Activated naive CD4-positive, alpha-beta T cell treated with Interleukin-2 at 50 U/mL for 16 hours (primary cell): ENCODE measurements at places on chromosomes 7 and 10.

GRCh38 chr7:734214-734613, 7.1 kb upstream of the PRKAR1B start:
- DNase-seq = no peak

DNA sequence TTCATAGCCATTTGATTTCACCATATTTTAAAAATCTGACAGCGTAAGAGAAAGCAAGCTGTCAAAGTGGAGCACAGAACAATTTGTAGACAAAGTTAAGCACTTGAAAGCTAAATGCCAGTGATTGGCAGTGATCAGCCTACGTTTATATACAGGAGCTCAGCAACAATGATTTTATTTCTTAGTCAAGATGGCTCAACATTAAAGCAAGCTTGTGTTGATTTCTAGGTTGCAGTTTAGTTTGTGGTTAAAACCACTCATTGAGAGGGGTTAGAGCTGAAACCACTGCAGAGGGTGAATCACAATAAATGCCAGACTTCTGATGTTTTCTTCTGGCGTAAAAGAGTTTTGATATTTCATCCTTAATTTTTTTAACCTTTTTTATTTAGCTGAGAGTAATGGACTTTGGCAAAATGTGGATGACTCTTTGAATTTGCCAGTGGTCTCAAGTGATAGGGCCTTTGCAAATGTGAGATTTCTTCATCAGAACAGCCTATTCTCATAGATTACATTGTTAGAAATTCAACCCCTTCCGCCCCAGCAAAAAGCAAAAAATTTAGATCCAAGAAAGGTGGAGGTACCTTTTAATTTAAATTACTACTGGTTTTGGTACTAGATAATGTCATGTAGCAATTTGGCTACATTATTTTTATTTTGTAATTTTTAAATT, 73.8 kb downstream of the SHOC2 start:
- DNase-seq = no peak

DNA sequence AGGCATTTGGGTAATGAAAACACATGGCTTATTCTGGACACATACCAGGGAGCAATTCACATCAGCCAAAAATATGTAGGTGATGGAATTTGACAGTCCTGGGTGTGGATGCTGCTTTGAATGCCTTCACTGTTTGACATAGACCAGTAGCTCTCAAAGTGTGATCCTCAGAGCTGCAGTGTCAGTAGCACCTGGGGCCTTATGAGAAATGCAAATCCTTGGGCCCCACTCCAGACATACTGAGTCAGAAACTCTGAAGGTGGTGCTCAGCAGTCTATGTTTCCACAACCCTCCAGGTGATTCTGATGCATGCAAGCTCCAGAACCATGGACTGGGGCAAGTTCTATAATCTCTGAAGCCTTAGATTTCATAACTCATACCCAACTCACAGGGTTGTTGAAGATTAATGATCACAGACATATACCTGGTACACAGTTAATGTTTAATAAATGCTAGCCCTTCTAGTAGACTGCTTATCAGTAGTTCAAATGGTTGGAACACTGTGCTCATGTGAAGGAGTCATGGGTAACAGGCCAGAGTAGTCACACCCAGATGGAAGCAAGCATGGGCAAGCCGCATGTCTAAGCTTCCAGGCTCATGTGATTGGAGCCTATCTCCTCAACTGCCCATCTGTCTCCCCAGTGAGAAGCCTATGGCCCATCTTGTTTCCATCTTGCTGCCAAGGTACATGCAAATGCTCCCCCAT, 715.7 kb downstream of the GRID1 start:
- DNase-seq = no peak

GRCh38 chr7:7090460-7090859, 91.9 kb upstream of the C1GALT1 start:
- DNase-seq = no peak

DNA sequence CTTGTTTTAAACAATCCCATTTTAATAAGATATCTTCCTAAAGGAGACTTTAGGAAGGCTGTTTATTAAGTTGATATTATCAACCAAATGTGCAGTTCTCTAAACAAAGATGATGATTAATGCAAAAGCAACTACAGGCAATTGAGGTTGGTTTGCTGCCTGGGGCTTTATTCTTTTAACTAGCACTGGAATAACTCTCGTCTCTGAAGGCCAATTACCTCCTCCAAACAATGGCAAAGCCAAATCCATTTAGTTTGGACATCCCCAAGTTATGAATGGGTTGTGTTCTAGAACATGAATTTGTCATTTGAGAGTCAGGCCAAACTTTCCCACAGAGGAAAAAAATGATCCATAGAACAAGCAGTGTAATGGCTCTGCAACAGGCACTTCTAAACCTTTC, 114.1 kb downstream of the SLC16A9 start:
- no peak for DNase-seq

DNA sequence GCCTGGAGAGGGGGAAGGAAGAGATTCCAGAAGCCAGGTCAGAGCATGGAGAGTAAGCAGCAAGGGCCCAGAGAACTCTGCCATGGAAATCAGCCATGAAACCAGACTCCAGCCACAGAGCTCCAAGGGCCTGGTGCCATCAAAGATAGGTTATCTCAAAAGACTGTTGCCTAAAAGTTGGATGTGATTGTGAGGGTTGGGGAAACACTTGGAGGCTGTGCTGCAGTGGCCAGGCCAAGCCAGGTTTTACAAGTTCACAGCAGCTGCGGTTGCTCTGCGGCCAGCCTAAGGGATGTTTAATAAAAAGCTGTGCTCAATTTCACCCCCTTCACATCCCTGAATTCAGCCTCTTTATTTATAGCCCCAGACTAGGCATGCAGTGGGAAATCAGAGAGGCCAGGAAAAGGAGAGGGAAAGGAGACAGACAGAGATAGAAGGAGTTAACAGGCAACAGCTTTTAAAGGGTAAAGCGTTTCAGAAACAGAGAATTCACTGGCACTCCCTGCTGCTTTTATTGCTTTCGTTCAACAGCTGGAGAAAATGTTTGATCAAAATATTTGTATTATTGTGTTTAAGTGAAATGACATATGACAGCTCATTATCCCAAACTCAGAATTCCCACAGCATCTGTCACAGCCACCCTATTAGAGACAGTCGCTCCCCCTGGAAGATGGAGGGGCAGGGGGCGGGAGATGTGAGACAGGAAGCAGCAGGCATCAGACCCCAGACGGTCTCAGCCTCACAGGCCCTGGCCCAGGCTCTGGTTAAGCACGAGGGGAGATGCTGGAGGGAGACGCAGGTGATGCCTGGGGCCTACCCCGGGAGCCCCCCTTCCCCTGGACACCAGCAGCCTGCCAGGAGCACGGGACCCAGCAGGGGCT, 140.1 kb downstream of the GLI3 start:
- no peak for DNase-seq

DNA sequence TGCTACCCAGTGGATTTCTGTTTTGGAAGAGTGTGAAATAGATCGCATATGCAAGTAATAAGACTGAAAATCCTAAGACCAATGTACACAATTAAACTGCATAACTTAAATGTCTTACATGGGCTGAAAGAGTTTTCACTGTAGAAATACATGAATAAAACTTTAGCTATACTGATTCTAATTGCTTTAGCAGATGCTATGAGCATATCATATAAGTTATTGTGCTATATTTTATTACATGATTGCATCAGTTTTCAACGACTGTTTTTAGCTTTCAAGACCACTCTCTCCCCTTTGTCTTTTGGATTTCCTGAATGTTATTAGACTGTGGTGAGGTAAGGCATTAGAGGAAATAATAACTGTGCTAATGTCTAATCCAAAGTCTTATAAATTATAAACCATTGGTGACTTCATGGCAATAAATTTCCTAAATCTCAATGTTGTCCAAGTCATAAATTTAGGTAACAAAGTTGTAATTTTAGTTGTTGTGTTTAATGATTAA, 124.5 kb downstream of the SEMA3A start:
- DNase-seq = no peak

DNA sequence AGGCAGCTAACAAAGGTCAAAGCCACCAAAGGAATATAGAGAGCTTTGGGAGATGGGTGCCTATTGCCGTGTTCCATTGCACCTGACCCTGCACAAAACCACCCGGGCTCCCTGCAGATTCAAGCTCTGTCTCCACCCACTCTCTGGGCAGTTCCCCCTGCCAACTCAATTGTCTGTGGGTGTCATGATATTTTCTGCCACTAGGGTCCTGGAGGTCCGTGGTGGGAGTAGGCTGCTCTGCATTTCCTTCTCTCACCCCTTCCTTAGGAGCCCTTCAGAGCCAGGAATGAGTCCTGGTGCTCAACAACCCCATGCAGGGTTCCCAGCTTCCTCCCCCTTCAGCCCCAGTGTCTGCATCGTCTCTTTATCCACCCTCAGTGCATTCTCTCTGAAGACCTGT, 34.1 kb downstream of the PNLIPRP2 start:
- DNase-seq = no peak

GRCh38 chr7:7673240-7673550, 32.6 kb downstream of the UMAD1 start:
- no peak for DNase-seq

- DNase-seq = no peak
Observed at GRCh38 chr7:75870557-75871161, 8.2 kb upstream of the RHBDD2 start.

- DNase-seq = no peak
Observed at GRCh38 chr10:99374972-99375371, 45.8 kb downstream of the CNNM1 start.

GRCh38 chr7:150754951-150755350, 17.7 kb downstream of the GIMAP5 start:
- DNase-seq = no peak

- no peak for DNase-seq
Observed at GRCh38 chr7:133614251-133614650, 361.4 kb downstream of the EXOC4 start.

- DNase-seq = no peak
Observed at GRCh38 chr7:66206119-66206933, 1.2 kb downstream of the TPST1 start.

GRCh38 chr10:122014652-122015248, 25.8 kb downstream of the TACC2 start:
- no peak for DNase-seq

- no peak for DNase-seq
Observed at GRCh38 chr7:152522571-152523067, 86.8 kb upstream of the KMT2C start.

DNA sequence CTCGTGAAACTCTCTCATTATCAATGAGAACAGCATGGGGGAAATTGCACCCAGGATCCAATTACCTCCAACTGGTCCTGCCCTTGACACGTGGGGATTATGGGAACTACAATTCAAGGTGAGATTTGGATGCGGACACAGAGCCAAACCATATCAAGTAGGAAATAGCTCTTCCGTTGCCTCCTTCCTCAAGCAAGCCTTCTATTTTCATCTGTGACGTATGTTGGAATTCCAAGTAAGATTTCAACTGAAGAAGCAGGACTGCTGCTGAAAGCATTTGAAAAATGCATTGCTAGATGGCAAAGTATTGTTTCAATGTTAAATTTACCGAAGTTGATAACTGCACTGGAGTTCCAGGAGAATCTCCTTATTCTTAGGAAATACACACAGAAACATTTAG, 178.1 kb upstream of the GALNT17 start:
- DNase-seq = no peak

- peak; percentile 18 for DNase-seq
Observed at GRCh38 chr10:24483701-24484100, 240.0 kb downstream of the ARHGAP21 start.

- no peak for DNase-seq
Observed at GRCh38 chr10:117477211-117477947, 65.2 kb upstream of the EMX2 start.

- DNase-seq = peak; percentile 44
Observed at GRCh38 chr7:101058355-101058754, 26.9 kb upstream of the TRIM56 start.

GRCh38 chr7:125057963-125058362, 128.3 kb upstream of the POT1 start:
- DNase-seq = no peak

DNA sequence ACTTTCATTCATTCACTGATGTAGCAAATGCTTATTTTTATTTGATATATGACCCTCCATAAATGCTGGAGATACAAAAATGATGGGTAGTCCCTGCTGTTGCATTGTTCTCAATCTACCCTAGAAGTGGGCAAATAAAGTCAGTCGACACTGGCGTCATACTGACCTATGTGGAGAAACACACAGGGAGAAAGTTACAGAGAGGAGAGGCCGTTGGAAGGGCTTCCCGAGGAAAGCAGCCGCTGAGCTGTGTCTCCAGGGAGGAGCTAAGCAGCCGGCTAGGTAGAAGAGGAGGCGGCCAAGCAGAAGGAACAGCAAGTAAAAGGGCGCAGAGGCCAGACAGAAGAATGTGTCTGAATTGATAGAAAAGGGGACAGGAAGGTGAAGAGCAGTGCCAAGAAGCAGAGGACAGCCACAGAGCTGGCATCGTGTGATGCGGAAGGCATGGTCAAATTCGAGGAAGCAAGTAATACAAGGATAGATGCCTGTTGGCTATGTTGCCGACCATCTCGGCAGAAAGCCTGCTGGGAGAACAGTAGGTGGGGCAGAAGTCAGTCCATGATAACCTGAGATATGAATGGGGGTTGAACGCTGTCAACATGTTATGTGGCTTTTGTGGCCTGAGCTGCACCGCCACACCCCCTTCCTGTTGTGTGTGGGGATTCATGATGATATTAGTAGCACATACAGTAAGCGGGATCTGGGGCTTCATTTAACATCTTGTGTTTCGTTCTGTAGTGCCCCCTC, 25.9 kb downstream of the ST8SIA6 start:
- peak; percentile 65 for DNase-seq

- DNase-seq = no peak
Observed at GRCh38 chr7:322708-323111, 32.7 kb downstream of the FOXL3 start.

- DNase-seq = no peak
Observed at GRCh38 chr10:70935125-70935625, 46.8 kb upstream of the PCBD1 start.

- no peak for DNase-seq
Observed at GRCh38 chr7:40694026-40694809, 559.4 kb downstream of the SUGCT start.

GRCh38 chr7:121062671-121063279, 74.3 kb downstream of the CPED1 start:
- no peak for DNase-seq

GRCh38 chr7:45055016-45055415, 33.8 kb downstream of the NACAD start:
- DNase-seq = no peak

GRCh38 chr10:76881477-76882220, 756.0 kb downstream of the KCNMA1 start:
- no peak for DNase-seq

- DNase-seq = no peak
Observed at GRCh38 chr7:37083311-37084096, 359.2 kb upstream of the AOAH start.

- DNase-seq = no peak
Observed at GRCh38 chr7:69173341-69173740, 424.9 kb upstream of the AUTS2 start.

GRCh38 chr7:54788664-54789063, 29.7 kb upstream of the SEC61G start:
- peak; percentile 8 for DNase-seq
